Osteocyte (in vitro differentiated cells): ENCODE measurements at places on chromosomes 6 and 20. TPM values are rescaled to one million over a fixed set of nuclear protein-coding genes. Genes with fewer than 3 reads are reported as not detected.

DNA sequence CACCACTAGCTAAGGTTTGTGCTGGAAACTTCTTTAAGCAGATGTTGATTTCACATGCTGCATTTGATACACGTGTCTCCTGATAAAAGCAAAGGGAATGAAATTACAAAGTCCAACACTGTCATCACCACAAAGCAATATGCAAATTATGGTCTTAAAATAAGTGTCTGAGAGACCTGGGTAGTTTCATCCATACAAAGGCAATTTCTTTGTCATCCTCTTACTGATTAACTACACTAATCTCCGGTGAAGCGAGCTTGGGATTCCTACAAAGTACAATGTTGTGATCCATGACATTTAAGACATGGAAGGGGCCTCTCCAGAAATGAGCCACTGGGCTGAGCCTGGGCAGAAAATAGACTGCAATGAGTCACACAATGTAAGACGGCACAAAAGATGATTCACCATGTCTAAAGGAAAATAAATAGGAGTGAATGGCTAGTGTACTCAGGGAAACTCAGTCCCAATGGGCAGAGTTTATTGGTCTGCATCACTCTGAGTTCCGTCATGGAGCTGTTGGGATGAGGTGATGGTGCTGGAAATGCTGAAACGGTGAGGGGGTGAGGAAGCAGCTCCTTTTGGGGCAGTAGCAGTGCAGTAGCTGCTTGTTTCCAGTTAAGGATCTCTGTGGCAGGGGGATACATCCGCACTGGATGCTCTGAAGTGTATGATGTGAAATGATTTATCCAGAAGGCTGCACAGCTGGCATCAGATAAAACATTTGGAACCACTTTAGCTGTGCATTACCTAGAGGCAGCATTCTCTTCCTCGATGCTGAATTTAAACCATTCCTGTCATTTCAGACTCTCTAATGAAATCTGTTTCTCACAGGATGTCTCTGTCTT, 103.3 kb downstream of the IBTK start:
- DNase-seq, result no peak
- H3K27me3 ChIP-seq, result no peaks in the 10 kb centered on the region
- peak overlapping the region; percentile 47 for H3K4me3 ChIP-seq

- H3K36me3 ChIP-seq, result no peaks in the 10 kb centered on the region
- H3K4me3 ChIP-seq, result no peak overlapping the region
- H3K27ac ChIP-seq, result no peak overlapping the region
These were observed 163.2 kb upstream of the RIN2 start for GRCh38 chr20:19594896-19595295.

GRCh38 chr6:121723623-121724022, 288.2 kb downstream of the GJA1 start:
- no peaks in the 10 kb centered on the region for H3K36me3 ChIP-seq
- peaks cover 10% of the 10 kb centered on the region for H3K4me1 ChIP-seq
- no peak overlapping the region for H3K4me3 ChIP-seq
- no peaks in the 10 kb centered on the region for H3K27me3 ChIP-seq

DNA sequence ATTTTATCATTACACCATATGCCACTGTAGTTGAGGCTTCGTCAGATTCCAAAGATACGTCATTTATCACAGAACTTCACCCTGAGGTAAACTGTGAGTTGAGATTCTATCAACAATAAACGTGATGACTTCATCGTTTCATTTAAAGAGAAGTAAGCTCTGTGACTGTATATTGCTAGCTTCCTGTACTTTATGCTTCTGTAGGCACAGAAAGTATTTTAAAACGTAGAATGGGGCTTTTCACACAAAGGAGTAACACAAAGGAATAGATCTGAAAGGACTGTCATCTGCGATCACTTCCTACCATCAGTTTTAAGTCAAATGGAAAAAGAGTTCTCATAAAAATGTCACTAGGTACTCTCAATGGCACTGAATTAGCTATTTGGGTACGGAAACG, 234.4 kb upstream of the MCHR2 start:
- H3K4me3 ChIP-seq, result peak overlapping the region; percentile 71
- H3K27ac ChIP-seq, result peak overlapping the region; percentile 93
- H3K27me3 ChIP-seq, result no peaks in the 10 kb centered on the region
- H3K36me3 ChIP-seq, result no peaks in the 10 kb centered on the region
- H3K4me1 ChIP-seq, result peaks cover 47% of the 10 kb centered on the region
- DNase-seq, result no peak

Gene ARHGAP18
- total RNA-seq, result 12.8 and 13.3 TPM in 2 replicates

Gene CALHM5
- 4.9 and 5.6 TPM in 2 replicates for total RNA-seq
